ENCODE measurements at places on chromosomes 5 and 9.
A peak's percentile ranks its signal among the peaks of the same experiment; 100 is the strongest.

- DNase-seq = no peak
Observed at GRCh38 chr9:89353989-89354388, 35.7 kb downstream of the SECISBP2 start.

DNA sequence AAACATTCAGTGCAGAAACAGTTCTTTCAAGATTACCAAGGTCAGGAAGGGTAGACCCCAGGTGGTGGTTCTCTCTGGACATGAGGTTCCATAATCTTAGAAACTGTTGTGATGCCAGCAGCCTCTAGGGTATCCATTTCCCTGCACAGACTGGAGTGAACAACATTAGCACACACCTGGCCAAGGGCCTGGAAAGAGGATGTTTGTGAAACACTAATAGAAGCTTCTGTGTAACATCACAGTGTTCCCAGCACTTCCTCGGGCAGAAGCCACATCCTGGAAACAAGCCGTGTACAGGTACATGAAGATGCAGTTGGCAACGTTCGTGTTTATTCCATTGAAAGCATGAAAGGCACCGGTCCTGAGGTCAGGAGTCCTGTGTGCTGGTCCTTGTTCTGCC lies 598.2 kb upstream of the KLF4 start:
- no peak for DNase-seq

- DNase-seq = no peak
Observed at GRCh38 chr5:100791391-100791790, 111.7 kb downstream of the ST8SIA4 start.

DNA sequence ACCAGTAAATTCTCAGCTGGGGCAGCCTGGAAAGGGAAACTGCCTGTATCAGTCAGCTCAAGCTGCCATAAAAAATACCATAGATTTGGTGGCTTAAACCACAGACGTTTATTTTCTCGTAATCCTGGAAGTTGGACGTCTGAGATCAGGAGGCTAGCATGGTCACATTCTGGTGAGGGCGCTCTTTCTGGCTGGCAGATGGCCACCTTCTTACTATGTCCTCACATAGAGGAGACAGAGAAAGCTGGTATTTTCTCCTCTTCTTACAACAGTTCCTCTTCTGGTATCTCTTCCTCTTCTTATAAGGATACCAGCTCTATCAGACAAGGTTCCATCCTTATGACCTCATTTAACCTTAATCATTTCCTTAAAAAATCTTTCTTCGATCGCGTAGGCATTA lies 50.5 kb upstream of the RFX3 start:
- DNase-seq = peak; percentile 40

GRCh38 chr9:27353474-27354229 lies 56.7 kb upstream of the EQTN start:
- no peak for DNase-seq

- no peak for DNase-seq
Observed at GRCh38 chr9:115328677-115329076, 210.7 kb upstream of the TNC start.

DNA sequence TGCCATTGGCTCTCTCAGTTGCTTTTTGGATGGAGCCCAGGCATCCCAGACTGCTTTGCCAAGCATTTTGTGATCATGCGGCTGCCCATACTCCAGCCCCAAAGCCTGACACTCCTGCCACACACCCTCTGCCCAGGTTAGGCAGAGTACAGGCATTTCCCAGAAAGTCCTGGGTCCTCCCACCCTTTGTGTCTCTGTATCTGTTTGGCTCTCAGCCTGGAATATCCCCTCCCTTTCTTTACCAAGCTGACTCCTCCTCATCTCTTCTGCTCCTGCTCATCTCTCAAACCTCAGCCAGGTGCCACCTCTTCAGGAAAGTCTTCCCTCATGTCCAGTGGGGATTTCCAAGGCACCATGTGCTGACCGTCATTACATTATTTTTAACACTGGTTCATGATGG lies 14.3 kb upstream of the SH3RF2 start:
- DNase-seq = no peak

DNA sequence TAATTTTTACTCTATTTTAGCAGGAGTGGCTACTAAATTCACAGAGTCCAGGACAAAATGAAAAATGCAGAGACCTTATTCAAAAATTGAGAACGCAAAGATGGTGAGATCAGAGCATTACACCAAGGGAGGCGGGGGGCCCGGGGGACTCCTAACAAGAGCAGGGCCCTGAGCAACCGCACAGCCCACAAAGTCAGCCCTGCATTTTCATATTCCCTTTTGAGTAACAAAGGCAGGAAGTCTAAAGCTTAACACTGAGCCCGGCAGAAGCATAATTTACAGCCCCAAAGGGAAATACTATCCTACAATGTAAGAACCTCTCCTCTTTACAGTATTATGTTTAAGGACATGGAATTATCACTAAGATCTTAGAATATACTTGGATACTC lies 69.4 kb downstream of the TLE1 start:
- no peak for DNase-seq

DNA sequence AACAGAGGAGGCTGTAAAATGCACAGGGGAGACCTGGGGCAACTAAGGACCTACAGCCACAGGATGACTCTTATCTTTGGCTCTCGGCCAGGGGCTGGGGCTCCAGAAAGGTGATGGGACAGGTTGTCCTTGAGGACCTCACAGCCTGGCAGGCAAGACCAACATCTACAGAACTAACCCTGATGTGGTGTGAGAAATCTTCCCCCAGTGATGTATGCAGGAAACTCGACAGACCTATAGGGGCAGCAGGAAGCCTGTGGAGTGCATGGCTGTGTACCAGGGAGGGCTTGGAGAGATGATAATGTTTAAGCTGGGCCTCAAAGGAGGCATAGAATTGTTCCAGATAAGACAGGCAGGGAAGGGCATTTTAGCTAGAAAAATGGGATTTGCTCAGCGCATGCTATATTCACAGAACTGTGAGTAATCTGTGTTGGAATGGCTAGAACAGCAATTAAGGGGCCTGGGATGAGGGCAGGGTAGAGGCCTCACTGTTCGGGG lies 68.5 kb upstream of the SLC25A51 start:
- DNase-seq = no peak

- DNase-seq = no peak
Observed at GRCh38 chr9:131404581-131404980, 10.7 kb downstream of the PRRC2B start.

- no peak for DNase-seq
Observed at GRCh38 chr5:124705577-124705976, 40.9 kb downstream of the ZNF608 start.

GRCh38 chr5:98899456-98899855 lies 29.4 kb downstream of the CHD1 start:
- no peak for DNase-seq

GRCh38 chr5:73519531-73520283 lies 21.5 kb downstream of the BTF3 start:
- no peak for DNase-seq

DNA sequence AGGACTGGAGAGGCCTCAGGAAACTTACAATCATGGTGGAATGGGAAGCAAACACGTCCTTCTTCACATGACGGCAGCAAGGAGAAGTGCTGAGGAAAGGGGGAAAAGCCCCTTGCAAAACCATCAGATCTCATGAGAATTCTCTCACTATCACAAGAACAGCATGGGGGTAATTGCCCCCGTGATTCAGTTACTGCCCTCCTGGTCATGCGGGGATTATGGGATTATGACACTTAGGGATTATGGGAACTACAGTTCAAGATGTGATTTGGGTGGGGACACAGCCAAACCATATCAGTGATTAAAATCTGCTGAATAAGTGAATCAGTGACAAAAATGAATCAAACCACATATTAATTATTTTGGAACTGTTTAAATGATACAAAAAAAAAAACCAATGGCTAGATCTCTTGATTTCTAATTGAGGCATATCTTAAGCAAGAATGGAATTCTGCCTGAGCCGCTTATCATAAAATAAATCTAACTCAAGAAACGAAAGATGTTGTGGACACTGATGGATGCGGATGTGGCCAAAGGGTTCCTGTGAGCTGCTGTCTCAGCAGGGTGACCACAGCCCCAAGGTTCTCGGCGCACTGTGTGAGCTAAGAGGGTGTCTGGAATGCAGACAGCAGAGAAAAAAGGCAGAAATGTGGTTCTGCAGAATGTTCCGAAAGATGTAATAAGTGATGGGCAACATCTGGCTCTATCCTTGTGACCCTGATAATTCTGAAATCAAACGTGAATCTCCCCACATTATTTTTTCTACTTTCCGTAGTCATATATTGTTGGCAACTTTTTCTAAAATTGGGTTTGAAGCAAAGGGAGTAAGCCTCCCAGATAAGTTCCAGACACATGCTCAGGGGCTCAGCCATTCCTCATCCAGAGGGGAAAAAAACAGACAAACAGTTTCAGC lies 107.2 kb upstream of the ICE1 start:
- no peak for DNase-seq

DNA sequence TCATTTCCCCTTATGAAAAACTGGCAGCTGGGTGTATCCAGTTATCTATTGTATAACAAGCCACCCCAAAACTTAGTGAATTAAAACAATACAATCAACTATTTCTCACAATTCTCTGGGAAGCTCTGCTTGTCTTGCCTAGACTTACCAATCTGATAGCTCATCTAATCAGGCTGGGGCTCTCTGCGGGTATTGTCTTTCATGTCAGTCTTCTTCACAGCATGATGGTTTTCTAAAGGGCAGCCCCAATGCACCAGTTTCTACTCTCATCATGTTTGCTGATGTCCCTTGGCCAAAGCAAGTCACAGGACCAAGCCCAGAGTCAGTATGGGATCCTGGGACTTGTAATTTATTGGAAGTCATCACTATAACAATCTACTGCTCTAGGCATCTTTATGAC lies 433.5 kb downstream of the KIAA0825 start:
- no peak for DNase-seq

DNA sequence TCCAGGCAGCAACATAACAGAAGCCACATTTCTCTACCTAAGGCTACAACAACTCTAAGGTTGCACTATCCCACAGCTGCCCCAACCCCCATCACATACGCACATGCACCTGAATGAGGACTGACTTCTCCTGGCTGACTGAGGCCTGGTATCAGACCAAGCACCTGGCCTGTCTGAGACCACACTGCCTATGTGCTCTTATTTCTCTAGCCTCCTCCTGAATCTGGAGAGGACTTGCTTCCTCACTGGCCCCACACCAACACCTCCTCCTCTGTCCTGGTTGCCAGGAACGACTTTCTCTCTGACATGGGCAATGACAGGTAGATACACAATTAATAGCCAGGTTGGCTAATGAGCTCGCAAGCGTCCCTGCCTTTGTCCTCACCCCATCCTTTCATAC lies 14.9 kb upstream of the VDAC1 start:
- no peak for DNase-seq

- no peak for DNase-seq
Observed at GRCh38 chr5:168377525-168377924, 86.1 kb downstream of the WWC1 start.

DNA sequence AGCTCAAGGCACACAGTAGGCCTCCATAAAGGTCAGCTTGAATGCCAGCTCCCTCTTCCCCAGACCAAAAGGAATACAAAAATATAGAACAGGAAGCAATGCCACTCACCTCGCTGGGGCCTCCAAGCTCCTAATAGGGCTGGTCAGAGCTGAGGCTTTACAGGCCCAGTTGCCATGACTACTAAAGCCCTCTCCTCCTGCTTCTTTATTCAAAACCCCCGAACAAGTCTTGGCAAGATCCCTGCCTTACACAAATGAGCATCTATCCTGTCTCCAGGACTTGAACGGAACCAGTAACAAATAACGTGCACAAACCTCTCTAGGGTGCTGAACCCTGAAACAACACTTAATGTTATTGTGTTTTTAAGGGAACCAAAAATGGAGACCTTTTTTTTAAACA lies 136.3 kb downstream of the SIL1 start:
- DNase-seq = no peak

- DNase-seq = peak; percentile 71
Observed at GRCh38 chr9:123376218-123377071, 20.4 kb downstream of the CRB2 start.

DNA sequence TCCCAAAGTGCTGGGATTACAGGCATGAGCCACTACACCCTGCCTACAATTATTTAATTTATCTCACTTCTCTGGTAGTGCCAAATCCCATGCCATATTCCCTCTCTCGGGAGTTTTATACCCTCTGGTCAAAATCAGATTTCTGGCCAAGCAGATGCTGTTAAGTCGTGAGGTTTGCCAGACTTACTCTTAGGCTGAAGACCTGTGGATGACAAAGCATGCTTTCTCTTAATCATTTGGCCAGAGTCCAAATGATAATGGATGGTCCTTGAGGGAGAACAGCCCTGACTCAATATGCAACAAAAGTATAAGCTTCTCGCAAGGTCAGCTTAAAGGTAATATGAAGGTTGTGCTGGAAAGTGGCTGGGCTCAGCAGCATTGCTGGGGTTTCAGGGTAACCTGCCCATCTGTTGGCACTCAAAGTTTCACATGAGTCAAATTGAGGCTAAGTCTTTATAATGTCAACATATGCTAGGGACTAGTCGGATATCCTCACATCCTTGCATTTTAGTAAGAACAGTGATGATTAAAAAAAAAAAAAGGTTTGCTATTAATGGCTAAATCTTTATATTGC lies 280.1 kb downstream of the KIF4B start:
- no peak for DNase-seq

GRCh38 chr5:75405296-75405695 lies 68.3 kb downstream of the HMGCR start:
- DNase-seq = no peak

DNA sequence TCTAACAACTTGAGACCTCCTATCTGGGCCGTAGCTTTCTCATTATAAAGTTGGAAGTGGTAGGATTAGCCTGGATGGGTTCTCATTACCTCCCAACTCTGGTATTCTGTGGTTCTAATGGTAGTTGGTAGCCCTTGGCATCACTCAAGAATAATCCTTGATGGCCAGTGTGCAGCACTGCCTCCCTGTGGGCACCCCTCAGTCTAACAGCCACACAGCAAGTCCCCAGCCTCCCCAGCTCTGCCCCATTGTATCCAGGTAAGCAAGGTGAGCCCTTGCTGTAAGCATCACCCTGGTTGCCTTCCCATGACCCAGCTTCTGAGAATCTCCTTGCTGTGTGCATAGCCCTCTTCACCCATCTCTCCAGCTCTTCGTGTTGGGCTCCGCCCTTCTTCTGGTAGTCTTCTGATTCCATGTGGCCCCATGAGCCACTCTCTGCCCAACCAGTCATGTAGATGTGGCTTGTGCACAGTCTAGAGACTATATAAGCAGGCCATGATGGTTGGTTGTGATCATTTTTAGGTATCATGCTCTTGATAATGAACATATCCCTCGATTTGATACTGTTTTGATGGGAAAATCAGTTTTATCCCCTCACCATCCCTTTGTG lies 57.6 kb upstream of the GRHPR start:
- DNase-seq = no peak

DNA sequence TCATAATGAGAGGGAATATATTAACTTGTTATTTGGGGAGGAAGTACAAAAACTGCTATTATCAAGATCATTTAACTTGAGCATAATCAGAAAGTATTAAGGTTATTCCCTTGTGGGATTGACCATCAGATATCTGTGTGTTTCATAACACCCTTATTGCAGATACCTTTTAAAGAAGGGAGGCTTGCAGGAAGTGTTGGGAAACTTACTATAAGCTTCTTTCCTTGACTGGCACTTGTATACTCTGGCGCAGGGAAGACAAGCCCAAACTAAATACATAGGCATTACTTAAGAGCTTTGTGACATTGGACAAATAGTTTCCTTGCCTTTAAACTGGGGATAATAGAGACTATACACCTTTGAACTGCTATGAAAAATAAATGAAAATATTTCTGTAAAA lies 50.9 kb downstream of the PIK3R1 start:
- DNase-seq = no peak

Data from upper lobe of left lung (tissue), 6 donors.